Activated CD8-positive, alpha-beta T cell treated with anti-CD3 and anti-CD28 coated beads for 36 hours (primary cell): ENCODE measurements at places on chromosomes 12 and 14. TPM values are rescaled to one million over a fixed set of nuclear protein-coding genes. Genes with fewer than 3 reads are reported as not detected.
A peak's percentile ranks its signal among the peaks of the same experiment; 100 is the strongest.

DNA sequence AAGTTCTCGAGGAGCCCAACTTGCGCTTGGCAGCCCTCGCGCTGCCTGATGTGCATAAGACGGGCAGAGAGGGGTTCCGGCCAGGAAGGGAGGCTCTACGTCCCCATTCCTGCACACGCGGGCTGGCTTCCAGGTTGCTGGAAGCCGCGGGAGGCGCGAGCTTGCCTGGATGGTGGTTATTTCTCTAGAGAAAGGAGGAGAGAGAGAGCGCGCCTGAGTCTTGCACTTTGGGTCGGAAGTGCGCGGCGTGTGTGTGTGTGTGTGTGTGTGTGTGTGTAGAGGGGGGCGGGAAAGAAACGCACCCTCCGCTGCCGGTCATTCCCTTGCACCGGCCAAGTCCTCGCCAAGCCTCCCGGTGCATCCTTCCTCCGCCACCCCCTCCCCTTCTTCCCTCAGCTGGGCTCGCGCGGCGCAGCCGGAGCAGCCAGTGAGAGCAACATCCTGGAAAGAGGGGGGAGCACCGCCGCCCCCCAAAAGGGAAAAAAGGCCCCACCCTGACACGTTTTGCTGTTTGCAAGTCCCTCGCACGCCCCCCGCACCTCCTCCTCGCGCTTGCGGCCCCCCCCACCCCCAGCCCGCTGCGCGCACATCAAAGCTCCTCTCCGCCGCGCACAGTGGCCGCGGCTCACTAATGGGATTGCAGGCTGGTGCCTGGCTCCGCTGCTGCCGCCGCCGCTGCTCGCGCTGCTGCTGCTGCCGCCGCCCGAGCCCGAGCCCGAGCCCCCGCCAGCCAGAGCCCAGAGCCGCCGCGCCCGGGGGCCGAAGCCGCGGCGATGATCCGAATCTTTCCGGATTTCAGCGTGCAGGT lies 4.4 kb upstream of the NPAS3 start:
- DNase-seq, result no peak

DNA sequence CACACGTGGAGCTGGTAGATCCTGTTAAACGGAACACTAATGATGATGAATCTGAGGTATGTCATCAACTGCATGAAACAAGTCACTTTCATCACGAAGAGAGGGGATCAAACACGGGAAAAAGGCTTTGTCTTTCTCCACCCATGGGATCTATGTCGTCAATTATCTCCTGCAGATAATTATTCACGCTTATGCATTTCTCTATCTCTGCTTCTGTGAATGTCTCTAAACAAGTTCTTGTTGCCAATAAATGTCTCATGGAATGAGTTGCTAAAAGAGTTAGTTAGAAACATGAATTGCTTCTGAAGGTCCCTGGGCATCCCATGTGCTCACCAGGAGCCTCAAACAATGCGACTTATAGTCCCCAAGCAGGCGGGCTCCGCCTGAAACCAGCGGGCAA lies 1228.2 kb upstream of the TMEM132C start:
- no peak for DNase-seq

DNA sequence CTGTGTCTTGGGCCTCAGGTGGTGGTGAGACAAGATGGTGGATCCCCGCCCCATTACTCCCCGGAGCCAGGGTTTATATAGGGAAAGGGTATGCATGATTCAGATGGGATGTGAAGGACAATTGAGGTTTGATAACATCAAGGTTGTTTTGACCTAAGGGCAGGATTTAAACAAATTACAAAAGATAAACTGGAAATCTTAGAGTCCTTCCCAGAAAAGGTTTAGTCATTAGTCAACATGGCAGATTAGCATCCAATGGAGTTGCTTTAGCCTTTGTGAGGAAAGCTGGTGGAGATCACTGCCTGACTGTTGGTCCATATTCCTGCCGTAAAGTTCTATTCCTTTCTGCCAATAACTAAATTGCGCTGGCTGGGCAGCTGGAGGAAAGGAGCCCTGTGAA lies 15.6 kb upstream of the FRMD6 start:
- no peak for DNase-seq

DNA sequence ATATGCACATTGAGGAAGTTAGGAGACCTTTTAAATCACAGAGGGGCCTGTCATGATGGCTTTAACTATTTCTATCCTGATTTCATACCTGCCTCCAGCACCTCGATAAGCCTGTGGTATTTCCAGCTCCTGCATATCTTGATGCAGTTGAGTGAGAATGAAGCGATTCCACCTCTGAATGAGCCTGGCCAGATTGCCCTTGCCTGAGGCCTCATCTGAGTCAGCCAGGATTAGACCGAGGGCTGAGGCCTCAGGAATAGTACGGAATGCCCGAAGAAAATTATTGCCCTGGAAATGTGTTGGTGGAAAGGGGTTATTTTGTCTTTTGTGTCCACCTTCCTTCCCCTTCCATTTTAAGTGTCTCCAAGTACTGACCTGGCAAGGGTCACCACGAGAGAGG lies 8.4 kb upstream of the CNPY2 start:
- no peak for DNase-seq

- no peak for DNase-seq
Observed at GRCh38 chr12:38141861-38142260, 174.7 kb upstream of the ALG10B start.

DNA sequence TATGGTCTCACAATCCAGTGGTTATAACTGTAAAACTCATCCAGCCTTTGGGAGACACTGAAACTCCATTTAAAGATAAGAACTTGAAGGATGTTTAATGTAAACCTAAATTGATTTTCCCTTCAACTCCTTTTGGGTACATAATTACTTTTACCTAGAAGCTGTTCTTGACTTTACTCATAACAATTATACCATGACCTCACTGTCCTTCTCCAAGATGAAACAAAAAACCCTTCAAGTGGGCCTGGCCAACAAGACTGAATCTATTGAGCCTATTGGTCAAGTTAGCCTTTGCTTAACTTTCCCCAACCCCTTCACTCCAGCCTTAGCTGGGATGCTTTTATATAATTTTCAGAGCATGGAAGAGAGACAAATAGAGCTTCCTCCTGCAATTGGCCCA lies 22.5 kb downstream of the PARP2 start:
- no peak for DNase-seq

DNA sequence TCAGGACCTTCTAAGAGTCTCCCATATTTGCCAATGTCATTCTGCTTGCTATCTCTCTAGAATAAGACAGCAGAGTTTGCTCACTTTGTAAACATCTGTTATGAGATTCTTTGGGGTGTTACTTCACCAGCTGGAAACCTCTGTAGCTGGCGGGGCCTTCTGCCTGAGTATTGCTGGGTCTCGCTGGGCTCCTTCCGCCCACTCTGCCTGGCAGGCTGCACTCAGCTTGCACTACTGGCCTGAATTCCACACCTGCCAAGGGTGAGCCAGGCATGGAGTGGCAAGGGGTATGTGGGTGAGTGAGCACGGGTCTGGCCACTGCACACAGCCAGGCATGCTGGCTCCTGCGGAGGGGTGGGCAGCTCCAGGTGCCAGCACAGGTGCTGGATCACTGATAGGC lies 267.3 kb upstream of the PDE3A start:
- no peak for DNase-seq

DNA sequence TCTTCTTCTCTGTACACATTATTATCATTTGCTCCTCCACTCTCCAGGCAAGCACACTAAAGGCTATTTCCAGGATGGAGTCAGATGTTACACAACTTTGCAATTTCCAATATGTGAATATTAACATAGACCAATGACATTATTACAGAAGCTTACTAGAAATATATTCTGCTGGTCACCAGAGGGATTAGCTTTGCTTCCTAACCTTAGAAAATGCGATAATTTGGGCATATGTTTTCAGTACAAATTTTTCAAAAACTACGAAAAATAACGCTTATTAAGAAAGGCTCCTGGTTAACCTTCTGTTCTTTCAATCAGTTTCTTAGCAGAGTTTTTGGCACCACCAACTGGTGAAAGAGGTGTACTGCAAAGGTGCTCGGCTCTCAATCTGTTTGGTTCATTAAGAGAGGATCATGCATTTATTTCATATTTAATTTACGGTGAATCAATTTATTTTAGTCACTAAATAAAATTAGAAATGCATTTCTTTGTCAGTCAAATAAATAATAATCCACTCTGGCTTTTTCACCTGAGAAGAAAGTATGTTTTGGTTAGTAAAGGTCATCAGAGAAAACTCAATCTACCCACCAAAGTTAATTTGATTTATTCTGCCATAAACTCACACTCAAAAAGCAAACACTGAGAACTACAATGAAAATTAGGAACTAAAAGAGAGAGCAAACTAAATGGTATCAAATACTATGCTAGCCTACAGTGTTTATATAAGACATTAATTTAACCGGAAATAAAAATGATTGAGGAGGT lies 39.2 kb downstream of the EFCAB11 start:
- peak; percentile 77 for DNase-seq

GRCh38 chr12:122643207-122643805 lies 59.9 kb downstream of the HCAR2 start:
- DNase-seq, result no peak

NOS1 gene
- not detected for total RNA-seq

GRCh38 chr14:50977863-50978528 lies 33.7 kb upstream of the PYGL start:
- no peak for DNase-seq

NT5DC3 gene
- total RNA-seq, result 9.4 TPM

GRCh38 chr12:42119085-42119633 lies 25.5 kb downstream of the GXYLT1 start:
- no peak for DNase-seq

- no peak for DNase-seq
Observed at GRCh38 chr14:81423504-81423903, 23.4 kb upstream of the STON2 start.

- no peak for DNase-seq
Observed at GRCh38 chr12:22396735-22397134, 62.2 kb upstream of the ST8SIA1 start.

- DNase-seq, result no peak
Observed at GRCh38 chr14:51581017-51581881, 70.5 kb upstream of the FRMD6 start.
